ENCODE measurements at places on chromosomes 6 and 20.
A peak's percentile ranks its signal among the peaks of the same experiment; 100 is the strongest.

DNA sequence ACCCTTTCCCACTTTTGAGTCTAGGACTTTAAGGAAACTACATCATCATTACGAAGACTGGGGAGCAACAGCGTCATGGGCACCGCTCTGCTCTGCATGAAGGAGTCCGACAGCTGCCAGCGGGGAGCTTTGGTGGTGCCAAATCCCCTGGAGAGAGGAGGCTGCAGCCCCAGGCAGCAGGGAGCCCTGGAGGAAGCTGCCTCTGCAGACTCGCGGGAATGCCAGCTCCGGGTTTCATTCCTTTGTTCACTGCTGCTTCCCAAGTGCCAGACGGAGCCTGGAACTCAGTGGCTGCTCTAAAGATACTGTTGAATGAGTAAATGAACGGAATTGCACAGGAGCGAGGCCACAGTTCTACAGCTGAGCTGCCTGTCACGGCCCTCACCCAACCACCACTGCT, 196.5 kb upstream of the THBS2 start:
- DNase-seq = no peak

DNA sequence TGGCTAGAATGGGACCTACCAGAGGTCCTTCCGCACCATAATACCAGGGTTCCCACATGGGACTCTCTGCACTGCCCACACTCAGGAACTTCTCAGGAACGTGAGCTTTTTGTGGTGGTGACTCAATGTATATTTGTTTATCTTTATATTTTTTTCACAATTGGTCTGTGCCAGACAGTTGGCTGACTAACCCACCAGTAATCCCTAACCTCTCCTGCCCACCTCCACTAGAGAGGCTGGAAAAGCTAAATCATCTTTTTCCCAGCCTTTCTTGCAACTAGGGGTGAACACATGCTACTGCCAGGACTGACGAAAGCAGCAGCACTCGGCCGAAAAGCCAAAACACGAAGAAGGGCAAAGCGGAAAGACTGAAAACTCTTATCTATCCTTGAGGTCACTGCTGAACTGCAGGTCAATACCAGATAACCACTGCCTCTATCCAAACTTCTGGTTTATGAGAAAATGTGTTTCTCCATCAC, 112.9 kb downstream of the TRERF1 start:
- DNase-seq = peak; percentile 100

GRCh38 chr20:47524015-47524784, 22.5 kb downstream of the NCOA3 start:
- DNase-seq = no peak

GRCh38 chr6:85449388-85449817, 480 bp upstream of the NT5E start:
- peak; percentile 86 for DNase-seq

- no peak for DNase-seq
Measured at GRCh38 chr6:125257351-125257750, 44.4 kb downstream of the HDDC2 start.

DNA sequence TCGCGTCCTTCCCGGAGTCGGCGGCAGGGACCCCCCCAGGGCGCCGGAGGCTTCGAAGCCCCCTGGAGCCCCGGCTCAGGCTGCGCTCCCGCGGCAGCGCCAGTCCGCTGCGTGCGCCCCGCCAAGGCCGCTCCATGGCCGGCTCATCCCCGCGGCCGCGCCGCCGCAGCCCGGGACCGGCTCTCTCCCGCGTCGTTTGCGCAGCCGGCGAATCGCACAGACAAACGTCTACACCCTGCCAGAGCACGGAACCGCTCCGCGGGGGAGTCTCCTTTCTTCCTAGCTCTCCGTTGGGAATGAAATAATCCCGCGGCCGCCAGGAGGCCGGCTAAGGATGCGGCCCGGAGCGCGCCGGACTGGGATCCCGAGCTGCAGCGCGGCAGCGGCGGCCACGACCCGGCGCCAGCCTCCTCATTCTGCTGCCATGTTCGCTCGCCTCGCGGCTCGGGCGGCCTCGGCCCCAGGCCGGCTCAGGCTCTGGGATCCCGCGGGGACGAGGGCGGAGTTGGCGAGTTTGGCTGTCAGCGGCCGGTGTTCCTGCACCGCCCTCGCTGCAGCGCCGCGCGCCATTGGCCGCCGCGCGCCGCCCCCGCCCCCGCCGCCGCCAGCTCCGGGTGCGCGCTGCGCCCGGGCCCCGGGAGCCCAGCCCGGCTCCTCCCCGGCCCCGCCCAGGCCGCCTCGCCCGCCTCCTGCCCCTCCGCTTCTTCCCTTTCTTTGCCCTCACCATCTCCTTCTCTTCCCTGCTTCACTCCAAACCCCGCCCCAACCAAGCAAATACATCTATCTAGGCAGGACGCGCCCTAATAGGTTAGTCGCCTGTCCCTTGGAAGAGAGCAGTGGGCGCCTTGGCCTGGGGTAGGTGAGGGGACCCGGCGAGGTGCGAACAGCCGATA, at the start of gene GFOD1:
Gene GFOD1, minus strand, starts transcription at position 479 of the 893 bp plus-strand sequence. CDS start 710 bp downstream, outside the sequence.
- DNase-seq = peak; percentile 89

GRCh38 chr6:168045141-168045691, 33.8 kb downstream of the FRMD1 start:
- DNase-seq = no peak

GRCh38 chr6:128932061-128932460, 49.1 kb downstream of the LAMA2 start:
- DNase-seq = peak; percentile 86

GRCh38 chr6:158072083-158072721, 90.5 kb downstream of the SYNJ2 start:
- DNase-seq = peak; percentile 77

GRCh38 chr6:147406783-147407182, 101.7 kb upstream of the SAMD5 start:
- no peak for DNase-seq

- no peak for DNase-seq
Measured at GRCh38 chr6:137870744-137871247, 3.7 kb downstream of the TNFAIP3 start.

DNA sequence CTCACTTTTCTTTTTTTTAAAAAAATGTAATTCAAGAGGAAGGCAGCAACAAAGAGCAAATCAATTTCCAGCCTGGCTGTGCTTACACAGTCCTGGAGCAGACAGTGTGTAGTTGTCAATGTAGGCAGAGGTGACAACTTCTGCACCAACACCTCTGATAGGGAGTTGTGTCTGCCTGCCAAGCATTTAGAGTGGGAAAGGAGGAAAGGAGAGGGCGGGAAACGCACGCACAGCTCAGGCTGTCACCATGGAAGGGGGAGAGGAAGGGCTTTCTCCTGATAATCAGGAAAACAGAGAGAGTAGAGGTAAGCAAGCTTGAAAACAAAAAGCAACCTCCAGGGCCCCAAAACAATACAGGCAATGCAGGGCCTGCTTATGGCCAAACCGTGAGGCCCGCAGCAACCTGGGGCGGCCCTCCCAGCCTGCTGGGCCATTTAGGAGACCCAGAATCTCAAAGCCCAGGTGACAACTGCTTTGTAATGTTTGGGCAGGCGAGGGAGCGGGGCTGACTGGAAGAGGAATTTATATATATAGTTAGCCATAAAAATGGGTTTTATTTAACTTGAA, 41.5 kb upstream of the GFOD1 start:
- DNase-seq = no peak

DNA sequence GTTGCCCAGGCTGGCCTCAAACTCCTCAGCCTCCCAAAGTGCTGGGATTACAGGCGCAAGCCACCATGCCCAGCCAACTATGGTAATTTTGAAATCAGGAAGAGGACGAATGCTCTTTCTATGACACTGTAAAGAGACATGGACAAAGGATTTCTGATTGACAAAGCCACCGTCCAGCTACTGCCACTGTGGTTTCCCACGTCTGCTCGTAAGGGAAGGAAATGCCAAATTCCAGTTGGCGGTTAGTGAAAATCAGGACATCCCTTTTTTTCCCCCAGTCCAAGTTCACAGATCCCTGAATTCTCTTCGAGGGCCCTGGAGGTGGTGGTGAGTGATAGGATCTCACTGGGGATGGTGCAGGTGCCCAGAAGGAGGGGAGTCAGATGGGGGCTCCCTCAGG, 31.2 kb downstream of the SNAI1 start:
- no peak for DNase-seq

- DNase-seq = peak; percentile 69
Measured at GRCh38 chr6:1144842-1145767, 166.8 kb upstream of the FOXQ1 start.

GRCh38 chr6:47234266-47234933, 75.3 kb downstream of the TNFRSF21 start:
- DNase-seq = no peak

DNA sequence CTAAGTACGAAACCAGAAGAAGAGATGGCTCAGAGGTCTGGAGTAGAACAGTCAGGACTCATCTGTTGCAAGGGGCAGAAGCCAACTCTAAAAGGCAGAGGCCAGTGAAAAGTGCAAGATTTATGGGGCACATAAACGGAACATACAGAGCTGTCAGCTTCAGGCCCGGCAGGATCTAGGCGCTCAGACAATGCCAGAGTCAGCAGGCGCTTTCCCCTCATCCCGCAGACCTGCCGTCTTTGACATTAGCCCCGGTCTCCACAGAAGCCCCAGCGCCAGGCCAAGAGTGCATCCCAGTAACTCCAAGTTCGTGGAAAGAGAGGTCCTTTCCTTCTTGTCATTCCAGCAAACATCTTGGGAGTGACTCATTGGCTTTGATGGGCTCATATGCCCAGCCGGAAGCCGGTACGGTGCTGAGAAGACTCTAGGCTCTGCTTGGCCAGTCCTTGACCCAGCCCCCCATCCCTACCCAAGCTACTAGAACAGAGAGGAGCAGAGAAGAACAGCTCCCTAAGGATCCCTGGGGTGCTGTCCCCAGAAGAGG, 260.9 kb downstream of the TAF4 start:
- no peak for DNase-seq

GRCh38 chr6:149366267-149366921, 33.7 kb upstream of the SUMO4 start:
- DNase-seq = no peak

- DNase-seq = peak; percentile 50
Measured at GRCh38 chr20:52047811-52048764, 143.5 kb downstream of the ZFP64 start.

DNA sequence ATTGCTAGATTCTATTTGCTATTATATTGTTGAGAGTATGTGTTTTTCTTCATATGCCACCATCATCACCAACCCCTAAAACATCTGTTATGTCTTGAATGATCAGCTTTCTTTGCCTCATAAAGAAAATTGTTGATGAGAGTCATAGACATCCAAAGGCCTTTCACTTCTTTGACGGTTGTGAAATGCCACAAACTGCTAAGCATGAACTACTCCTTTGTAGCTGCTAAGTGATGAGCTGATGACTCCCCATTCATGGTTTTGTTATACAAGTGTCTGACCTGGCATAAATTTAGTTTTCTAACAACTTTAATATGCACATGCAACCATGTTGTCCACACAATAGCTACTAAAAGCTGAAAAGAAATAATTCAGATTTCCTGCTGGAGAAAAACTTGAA, 684 bp upstream of the MED23 start:
- peak; percentile 7 for DNase-seq

GRCh38 chr20:51183451-51183850, 160.5 kb upstream of the KCNG1 start:
- DNase-seq = peak; percentile 50

GRCh38 chr6:41455410-41455809, 90.8 kb upstream of the FOXP4 start:
- DNase-seq = no peak

DNA sequence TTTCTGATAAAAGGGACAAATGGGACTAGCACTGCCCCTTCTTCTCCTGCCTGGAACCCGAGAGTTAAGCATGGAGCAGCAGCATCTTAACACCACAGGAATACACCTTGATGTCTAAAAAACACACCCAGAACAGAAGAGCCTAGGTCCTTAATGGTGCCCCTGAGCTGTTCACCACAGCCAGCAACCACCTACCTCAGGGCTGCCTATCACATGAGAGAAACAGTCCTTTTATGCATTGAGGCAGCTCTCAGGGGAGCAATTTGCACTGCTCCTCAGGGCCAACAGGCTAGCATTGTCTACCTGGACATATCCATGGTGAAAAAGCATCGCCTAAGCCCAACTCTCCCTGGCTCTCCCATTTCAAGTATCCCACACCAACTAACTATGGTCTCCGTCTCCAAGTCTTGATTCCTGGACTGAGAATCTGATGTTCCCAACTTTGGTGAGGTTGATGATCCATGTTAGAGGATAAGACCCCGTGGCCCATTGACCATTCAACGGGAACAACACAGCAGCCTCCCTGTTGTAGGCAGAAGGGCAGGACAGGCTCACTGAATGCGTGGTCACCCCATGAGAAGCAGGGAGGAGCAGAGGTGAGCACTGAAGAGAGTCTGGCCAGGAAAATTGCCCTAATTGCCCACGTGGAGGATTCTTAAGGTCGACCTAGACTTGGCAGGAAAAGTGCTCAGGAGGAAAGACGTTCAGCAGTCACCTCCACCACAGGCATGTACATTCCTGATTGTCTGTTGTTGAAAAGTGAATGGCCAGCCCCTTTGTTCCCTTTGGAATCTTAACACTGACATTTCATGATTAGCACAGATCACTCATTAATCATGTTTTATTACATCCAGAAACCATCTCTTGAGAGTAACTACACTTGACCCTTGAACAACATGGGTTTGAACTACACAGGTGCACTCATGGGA, 4.2 kb upstream of the APMAP start:
- DNase-seq = no peak

GRCh38 chr20:55893031-55893430, 112.3 kb downstream of the CBLN4 start:
- DNase-seq = peak; percentile 3

DNA sequence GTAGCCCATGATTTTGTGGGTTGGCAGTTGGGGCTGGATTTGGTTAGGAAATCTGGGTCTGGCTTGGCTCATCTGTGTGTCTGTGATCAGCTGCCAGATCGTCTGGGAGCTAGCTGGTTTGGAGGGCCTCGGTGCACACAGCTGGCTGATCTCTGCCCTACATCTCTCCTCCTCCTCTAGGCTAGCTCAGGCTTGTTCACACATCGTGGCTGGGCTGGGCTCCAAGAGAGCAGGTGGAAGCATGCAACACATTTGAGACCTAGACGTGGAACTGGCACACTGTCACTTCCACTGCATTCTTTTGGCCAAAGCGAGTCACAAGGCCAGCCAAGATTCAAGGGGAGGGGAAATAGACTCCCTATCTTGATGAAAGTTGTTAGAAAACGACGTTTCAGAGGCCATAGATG, 15.9 kb downstream of the NDUFAF5 start:
- peak; percentile 88 for DNase-seq

DNA sequence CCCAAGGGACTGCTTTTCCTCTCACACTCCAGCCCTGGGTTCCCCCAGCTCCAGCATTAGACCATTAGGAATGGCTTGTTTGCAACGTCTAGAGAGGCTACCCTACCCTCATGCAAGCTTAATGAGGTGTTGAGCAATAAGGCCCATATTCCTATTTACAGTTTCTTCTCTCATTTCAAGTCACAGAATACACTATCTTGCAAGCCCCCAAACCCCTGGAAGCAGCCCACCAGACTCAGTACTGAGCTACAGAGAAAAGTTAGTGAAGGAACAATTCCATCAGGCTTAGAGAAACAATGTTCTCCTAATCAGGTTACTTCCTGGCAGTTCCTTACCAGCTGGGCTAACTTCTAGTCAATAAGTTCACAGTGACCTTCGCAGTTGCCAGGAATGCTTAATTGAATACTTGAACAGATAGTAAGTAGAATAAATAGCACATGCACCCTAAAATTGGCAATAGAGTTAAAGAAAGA, 606.5 kb upstream of the NOX3 start:
- no peak for DNase-seq
